Mesothelial cell of epicardium (in vitro differentiated cells): ENCODE measurements at places on chromosomes 11 and 22. TPM values are rescaled to one million over a fixed set of nuclear protein-coding genes. Genes with fewer than 3 reads are reported as not detected.
A peak's percentile ranks its signal among the peaks of the same experiment; 100 is the strongest.

Gene TRIM51
- not detected in 3 replicates for total RNA-seq

DNA sequence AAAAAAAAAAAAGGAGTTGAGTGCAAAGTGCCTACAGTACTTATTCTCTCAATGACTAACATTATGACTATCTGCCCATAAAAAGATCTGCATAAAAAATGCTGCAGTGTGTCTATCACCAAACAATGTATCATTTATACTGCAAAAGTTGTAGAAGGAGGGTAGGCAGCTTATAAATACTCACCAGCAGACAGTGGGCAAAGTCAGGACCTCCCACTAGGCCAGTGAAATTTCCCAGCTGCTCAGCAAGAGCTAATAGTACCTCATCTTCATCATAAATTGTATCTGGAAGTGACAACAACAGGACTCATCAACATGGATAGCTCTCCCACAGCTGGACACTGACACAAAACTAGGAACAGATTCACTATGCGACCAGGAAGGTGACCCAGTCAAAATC, 1.6 kb downstream of the PPP2R1B start:
- no peak overlapping the region for H3K27ac ChIP-seq
- peak overlapping the region; percentile 100 for H3K4me3 ChIP-seq
- DNase-seq, result no peak
- H3K4me1 ChIP-seq, result peaks cover 20% of the 10 kb centered on the region
- H3K27me3 ChIP-seq, result no peaks in the 10 kb centered on the region

DNA sequence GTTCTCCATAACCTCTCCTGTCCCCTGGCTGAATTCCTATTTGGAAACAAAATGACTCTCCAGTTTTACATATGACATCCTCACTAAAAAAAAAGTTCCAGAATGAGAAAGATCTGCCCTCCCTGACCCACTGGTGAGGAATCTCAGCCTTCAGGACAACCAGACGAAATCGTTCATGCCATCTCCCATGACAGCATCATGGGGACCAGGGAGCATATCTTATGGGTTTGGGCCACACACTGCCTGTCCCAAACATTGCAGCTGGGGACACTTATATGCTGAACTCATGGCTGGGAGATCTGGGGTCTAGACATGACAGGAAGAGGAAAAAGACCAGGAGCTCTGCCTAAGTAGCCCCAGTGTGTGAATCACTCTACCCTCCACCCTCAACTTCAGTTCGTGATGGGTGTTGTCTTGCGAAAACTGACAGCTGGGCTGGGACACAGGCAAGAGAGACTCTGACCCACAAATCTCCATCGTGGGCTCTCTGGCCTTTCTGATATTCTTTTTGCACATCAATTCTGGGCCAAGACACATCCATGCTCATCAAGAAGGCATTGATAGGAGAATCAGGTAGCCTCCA, 102.0 kb downstream of the ZNF280B start:
- H3K4me1 ChIP-seq, result no peaks in the 10 kb centered on the region
- H3K27me3 ChIP-seq, result peaks cover 84% of the 10 kb centered on the region
- no peak for DNase-seq
- no peak overlapping the region for H3K27ac ChIP-seq
- no peak overlapping the region for H3K4me3 ChIP-seq

DNA sequence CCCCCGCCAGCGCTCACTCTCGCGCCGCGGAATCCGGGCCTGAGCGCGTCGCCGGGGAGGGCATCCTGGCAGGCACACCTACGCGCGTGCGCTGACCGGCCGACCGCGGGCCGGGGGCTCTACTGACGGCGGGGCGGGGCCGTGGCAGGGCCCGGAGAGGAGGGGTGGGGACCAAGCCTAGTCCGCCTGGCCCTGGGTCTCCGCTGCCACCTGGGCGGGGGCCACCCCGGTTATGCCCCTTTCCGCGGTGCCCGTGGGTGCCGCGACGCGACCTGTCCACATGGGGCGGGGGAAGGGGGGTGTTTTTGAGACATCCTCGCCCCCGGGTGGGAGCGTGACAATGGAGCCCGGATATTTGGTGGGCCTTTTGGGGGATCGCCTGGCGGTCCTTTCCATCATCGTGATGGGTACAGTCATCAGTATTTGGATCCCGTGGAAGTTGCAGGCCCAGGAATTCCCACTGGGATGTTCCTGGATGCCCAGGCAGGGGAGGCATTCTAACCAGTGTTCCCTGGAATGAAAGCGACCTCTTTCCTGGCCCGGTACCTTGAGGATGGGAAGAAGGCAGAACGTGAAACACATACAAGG, 2.2 kb downstream of the NCAM1 start:
- peaks cover 27% of the 10 kb centered on the region for H3K27me3 ChIP-seq
- no peak overlapping the region for H3K27ac ChIP-seq
- H3K4me3 ChIP-seq, result peak overlapping the region; percentile 92
- DNase-seq, result no peak
- H3K36me3 ChIP-seq, result no peaks in the 10 kb centered on the region

DNA sequence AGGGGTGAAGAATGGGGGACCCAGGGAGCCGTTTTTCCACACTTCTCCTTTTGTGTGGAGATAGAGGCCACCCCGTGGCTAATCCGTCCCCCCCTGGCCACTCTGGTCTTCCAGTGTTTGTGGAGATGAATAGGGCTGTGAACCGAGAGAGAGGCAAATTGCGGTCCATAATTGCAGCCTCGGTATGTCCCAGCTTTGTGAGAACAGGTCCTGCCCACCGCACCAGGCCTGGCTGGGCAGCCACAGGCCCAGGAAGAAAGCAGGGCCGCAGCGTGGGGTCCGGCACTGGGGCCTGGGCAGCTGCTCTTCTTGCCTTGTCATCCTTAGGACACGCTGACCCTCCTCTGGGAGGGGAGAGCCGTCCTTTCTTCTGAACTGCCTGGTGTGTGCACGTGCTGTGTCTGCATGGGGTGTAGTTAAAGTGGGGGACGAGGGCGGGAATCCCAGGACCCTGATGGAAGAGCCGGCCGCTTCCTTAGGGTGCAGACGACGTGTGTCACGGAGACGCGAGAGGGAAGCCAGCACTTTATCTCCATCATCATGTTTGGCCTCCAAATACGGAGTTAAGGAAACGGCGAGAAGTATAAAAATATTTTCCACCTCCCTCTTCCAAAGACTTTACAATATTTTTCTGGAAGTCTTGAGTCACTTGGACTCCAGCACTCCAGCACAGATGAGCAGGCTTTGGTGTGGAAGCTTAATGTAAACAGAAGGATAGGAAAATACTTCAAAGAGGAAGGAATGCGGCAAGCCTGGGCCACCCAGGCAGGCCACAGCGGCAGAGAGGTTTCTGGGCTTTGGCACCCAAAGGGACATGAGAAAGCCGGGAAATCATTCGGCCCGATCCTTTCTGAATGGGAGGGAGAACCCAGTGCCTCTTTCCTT, 1248.4 kb downstream of the BRD1 start:
- peaks cover 46% of the 10 kb centered on the region for H3K27me3 ChIP-seq
- DNase-seq, result no peak
- no peak overlapping the region for H3K27ac ChIP-seq
- H3K4me3 ChIP-seq, result no peak overlapping the region

DNA sequence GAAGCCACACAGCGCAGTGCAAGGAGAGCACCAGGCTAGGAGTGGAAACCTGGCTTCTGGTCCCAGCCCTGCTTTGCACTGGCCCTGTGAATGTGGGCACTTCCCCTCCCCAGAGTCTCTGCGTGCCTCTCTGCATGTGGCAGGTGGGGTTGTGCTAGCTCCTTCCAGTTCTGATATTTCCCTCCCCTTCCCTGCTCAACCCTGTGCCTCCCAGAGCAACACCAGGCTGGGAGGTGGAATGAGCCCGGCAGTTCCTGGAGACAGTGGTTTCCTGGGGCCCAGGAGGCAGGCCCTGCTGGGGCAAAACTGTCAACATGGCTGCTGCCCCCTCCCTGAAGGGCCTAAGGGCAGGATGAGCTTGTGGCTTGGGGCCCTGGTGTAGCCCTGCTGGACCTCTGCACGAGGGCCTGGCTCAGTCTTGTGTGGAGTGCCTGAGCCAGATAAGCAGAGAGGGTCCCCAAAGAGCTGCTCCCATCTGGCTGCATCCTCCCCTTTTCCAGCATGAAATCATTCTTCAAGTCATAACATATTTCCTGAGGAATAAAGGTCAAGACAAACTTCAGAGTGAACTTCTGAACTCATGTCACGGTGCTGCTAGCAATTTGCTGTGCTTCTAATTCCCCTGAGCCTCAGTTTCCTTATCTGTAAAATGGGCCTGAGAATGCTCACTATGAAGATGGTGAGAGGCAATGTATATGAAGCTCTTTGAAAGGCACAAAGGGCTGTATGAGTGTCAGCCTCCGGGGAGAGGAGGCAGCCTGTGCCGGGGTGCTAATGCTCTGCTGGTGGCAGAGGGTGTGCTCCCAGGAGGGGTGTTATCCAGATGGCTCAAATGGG, 116.0 kb downstream of the GRIK4 start:
- peaks cover 29% of the 10 kb centered on the region for H3K27me3 ChIP-seq
- no peak for DNase-seq
- H3K27ac ChIP-seq, result no peak overlapping the region
- no peaks in the 10 kb centered on the region for H3K36me3 ChIP-seq
- no peaks in the 10 kb centered on the region for H3K4me1 ChIP-seq
- no peak overlapping the region for H3K4me3 ChIP-seq

Gene OR5T1
- total RNA-seq, result not detected in 3 replicates

Gene OR51B5
- total RNA-seq, result 0.89 to 1.2 TPM (median 1.1 TPM) in 3 replicates

Gene RAB3IL1
- 10.6 to 12.0 TPM (median 11.9 TPM) in 3 replicates for total RNA-seq

DNA sequence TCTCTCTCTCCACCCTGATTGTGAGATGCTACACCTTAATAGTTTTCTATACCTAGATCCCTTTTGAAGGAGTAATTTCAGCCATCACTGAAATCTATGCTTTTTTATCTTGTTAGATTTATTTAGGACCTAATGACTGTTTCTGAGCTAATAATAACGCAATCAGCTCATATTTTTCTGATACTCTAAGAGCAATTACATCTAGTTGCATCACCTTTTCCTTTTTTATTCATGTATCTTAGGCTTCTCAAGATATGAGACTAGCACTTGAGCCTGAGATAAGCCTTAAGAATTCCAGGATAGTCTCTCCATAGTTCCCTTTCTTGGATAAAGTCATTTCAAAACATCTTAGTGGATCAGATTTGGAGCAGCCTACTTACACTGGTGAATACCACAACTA, 25.1 kb upstream of the CAVIN3 start:
- no peaks in the 10 kb centered on the region for H3K4me1 ChIP-seq
- no peaks in the 10 kb centered on the region for H3K36me3 ChIP-seq
- no peak overlapping the region for H3K4me3 ChIP-seq
- no peaks in the 10 kb centered on the region for H3K27me3 ChIP-seq
- DNase-seq, result no peak
- H3K27ac ChIP-seq, result no peak overlapping the region

Gene RFPL3
- total RNA-seq, result not detected in 3 replicates

DNA sequence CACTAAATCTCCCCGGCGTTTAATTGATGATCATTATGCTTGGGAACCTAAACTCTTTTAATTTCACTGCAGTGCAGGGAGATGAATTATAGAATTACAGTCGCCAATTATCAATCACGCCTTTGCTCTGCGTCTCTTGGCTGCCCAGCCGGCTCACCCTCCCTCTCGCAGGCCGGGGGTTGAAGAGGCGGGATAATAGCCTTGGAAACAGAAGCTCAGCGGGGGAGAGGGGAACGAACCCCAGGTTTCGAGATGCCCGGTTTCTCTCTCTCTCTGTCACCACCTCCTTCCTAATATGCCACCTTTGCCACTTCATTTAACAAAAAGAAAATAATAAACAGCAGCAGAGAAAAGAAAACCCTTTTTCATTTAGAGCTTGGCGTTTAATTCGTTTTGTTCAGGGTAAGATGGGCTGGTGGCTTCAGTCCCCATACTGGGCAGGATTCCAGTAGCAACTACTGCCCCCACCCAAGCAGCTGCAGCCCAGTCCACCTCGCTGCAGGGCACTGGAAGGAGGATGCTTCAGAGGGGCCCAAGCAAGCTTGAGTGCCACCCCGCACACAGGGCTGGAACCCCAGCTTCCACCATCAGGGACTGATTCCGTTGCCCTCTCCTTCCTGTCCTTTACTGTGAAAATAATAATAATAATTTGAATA, 271.7 kb downstream of the BUD13 start:
- peaks cover 28% of the 10 kb centered on the region for H3K4me1 ChIP-seq
- H3K36me3 ChIP-seq, result no peaks in the 10 kb centered on the region
- H3K4me3 ChIP-seq, result peak overlapping the region; percentile 38
- peak; percentile 37 for DNase-seq
- peaks cover 76% of the 10 kb centered on the region for H3K27me3 ChIP-seq
- no peak overlapping the region for H3K27ac ChIP-seq

Gene CHEK1
- 23.3 to 25.9 TPM (median 24.7 TPM) in 3 replicates for total RNA-seq

DNA sequence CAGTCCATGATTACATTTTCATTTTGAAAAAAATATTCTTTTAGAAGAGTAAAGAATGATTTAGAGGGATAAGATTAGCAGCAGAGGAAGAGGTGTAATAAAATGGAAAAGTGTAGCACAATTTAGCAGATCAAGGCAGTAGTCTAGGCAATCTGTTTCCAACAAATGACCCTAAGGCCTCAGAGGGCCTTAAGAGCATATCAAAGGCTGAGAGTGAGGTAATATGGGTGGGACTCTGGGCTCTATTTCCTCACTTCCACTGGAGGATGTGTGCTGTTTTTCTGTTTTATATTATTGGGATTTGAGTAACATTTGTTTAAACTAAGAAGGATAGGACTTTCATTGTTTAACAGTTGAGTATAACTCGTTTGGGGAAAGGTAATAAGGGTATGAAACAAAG, 28.8 kb downstream of the CCDC81 start:
- no peaks in the 10 kb centered on the region for H3K4me1 ChIP-seq
- peaks cover 2% of the 10 kb centered on the region for H3K36me3 ChIP-seq
- H3K27ac ChIP-seq, result no peak overlapping the region
- H3K27me3 ChIP-seq, result no peaks in the 10 kb centered on the region
- DNase-seq, result no peak
- no peak overlapping the region for H3K4me3 ChIP-seq

- no peak overlapping the region for H3K27ac ChIP-seq
- no peak for DNase-seq
- no peak overlapping the region for H3K4me3 ChIP-seq
- H3K4me1 ChIP-seq, result no peaks in the 10 kb centered on the region
Observed at GRCh38 chr11:4111834-4112233, 17.2 kb downstream of the RRM1 start.

Gene NPTXR
- total RNA-seq, result 9.6 to 10.3 TPM (median 10.1 TPM) in 3 replicates

DNA sequence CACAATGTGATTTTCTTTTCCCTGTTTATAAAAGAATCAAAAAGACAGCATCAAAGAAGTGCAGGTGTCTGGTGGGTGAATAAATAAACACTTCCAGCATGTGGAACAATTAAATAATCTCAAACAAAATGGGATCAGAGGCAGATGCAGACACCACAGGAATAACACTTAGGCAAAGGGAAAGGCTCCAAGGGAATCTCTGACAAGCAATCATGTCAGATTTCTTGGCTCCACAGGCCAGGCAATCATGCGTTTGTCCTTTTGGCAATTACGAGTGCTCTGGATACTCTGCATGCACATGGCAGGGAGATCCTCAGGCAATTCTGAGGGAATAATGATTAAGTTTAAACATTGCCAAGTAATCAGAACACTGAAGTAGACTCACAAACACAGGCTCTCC, 403.5 kb upstream of the LUZP2 start:
- no peaks in the 10 kb centered on the region for H3K27me3 ChIP-seq
- no peaks in the 10 kb centered on the region for H3K36me3 ChIP-seq
- DNase-seq, result no peak
- no peak overlapping the region for H3K27ac ChIP-seq
- H3K4me3 ChIP-seq, result no peak overlapping the region
